ENCODE measurements at places on chromosomes 4 and X. TPM values are rescaled to one million over a fixed set of nuclear protein-coding genes. Genes with fewer than 3 reads are reported as not detected.

DNA sequence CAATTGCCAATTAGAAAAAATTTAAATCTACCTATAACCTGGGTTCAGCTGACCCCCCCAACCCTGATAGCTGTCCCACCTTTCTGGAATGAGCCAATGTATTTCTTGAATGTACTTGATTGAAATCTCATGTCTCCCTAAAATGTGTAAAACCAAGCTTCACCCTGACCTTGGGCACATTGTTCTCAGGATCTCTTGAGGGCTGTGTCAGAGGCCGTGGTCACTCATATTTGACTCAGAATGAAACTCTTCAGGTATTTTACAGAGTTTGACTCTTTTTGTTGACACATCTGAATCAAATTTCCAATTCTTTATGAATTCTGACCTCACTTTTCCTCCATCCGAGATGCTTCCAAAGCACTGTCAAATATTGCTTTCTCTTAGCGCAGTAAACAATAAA lies 115.3 kb upstream of the BEND4 start:
- no peak for DNase-seq

GRCh38 chrX:55342533-55343501 lies 78.1 kb upstream of the PAGE3 start:
- peak; percentile 82 for DNase-seq

GRCh38 chrX:39877905-39878304 lies 219.9 kb downstream of the BCOR start:
- no peak for DNase-seq

GRCh38 chrX:100081503-100081902 lies 328.6 kb downstream of the PCDH19 start:
- DNase-seq: no peak

GRCh38 chr4:169266661-169267060 lies 4.1 kb downstream of the SH3RF1 start:
- no peak for DNase-seq

- DNase-seq: peak; percentile 62
These were observed 208.7 kb upstream of the KLF3 start for GRCh38 chr4:38455092-38455862.

- DNase-seq: peak; percentile 59
These were observed 39.9 kb downstream of the TXLNG start for GRCh38 chrX:16826207-16826606.

DNA sequence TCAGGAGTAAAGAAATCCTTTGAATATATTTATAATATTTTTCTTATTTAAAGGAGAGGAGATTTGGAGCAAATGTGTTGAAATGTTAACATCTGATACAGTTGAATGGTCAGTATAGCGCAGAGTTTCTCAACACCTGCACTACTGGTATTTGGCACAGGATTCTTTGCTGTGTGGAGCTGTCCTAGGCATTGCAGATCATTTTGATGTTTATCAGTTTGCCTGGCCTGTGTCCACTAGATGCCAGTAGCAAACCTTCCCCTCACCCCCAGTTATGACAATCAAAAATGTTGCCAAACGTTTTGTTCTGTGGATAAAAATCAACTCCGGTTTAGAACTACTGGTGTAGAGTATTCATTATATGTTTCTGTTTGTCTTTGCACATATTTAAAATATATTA lies 765.3 kb upstream of the SLIT2 start:
- no peak for DNase-seq

GRCh38 chr4:22434895-22435294 lies 81.0 kb downstream of the ADGRA3 start:
- peak; percentile 68 for DNase-seq

- DNase-seq: no peak
These were observed 258.3 kb upstream of the GABRA2 start for GRCh38 chr4:46648088-46648744.

DNA sequence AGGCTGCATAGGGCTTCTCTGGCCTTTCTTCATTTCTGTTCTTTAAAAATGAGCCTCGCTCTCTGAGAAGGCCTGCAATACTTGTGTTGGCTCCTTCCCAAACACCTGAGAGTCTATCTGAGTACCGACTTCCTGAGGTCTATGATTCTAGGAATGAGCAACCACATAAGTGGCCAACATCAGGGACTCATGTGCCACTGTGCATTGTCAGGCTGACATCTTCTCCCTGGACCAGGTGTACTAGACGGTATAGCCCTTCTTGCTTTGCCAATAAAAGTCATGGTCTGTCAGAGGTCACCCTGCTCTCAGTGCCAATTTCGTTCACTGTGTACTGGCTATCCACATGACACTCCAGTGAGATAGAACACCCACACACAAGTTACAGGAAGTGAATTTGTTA lies 67.4 kb upstream of the EPHA5 start:
- DNase-seq: no peak

DNA sequence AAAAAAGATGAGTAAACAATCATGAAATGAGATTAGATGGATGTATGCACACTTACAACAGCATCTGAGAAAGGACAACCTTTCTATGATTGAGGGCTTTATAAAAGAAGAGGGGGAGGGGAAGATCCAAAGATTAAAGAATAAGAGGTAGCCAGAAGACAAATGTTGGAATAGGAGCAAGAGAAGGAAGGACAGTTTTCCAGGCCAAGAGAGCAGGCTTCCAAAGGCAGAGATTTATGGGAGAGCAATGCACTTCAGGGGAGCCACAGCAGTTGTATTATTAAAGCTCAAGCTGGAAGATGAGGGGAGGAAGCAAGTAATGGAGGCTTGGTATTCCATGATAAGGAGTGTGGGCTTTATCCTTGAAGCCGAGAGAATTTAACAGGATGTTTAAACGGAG lies 110.3 kb upstream of the PTPN13 start:
- DNase-seq: no peak

DNA sequence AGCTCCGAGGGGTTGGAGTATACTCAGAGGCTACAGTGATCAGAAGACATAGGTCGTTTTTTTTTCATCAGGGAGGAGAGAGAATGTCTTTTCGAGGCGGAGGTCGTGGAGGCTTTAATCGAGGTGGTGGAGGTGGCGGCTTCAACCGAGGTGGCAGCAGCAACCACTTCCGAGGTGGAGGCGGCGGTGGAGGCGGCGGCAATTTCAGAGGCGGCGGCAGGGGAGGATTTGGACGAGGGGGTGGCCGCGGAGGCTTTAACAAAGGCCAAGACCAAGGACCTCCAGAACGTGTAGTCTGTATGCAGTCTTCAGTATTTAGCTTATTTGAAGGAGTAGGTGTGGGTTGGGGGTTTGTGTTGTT lies 500 bp downstream of the GAR1 start:
- DNase-seq: peak; percentile 88

DNA sequence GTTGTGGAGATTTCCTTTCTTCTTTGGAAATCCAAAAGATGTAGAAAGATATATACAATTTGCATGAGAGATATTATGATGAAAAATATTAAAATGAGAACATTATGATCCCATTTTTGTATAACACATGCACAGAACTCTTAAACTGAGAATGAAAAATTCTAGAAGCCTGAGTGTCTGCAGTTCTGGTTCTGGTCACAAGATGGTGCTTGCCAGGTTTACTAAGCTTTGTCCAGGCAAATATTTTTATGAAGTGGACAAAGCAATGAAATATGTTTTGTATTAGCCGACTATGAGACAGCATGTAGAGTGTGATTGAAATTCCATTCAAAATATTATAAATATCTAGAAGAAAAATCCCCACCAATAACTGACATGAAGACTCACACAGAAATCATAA lies 2.2 kb downstream of the PWWP3B start:
- no peak for DNase-seq

DNA sequence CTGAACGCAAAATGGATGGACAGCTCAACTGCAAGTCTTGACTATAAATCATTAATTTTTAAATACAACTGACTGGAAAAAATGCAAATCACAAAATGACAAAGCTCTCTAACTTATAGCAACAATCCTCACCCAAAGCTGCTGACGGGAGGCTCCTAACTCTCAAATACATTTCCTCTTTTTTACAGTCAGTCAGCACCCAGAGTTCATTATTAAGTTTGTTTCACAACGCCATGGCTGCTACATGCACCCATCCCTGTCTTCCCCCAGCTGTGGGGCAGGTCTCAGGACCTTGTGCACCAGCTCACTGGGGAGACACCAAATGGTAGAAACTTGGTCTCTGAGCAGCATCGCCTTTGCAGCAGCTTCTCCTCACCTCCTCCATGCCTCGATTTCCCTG lies 97.6 kb downstream of the SLC34A2 start:
- no peak for DNase-seq

DNA sequence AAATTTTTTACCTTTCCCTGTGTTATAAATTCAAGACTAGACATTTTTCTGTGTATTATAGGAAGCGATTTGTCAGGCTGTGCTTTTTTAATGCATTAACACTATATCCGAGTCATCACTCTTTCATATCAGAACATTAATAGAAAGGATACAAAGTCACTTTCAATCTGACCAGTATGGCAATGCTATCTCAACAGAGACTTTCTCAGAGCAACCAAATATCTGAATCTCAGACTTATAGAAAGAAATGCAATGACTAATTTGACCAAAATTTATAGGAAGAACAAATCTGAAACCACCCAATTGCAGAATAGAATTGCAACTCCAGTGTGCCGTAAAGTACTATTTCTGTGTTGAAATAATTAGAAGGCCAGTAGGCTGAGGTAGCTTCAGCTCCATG lies 473 bp upstream of the TKTL2 start:
- no peak for DNase-seq

DNA sequence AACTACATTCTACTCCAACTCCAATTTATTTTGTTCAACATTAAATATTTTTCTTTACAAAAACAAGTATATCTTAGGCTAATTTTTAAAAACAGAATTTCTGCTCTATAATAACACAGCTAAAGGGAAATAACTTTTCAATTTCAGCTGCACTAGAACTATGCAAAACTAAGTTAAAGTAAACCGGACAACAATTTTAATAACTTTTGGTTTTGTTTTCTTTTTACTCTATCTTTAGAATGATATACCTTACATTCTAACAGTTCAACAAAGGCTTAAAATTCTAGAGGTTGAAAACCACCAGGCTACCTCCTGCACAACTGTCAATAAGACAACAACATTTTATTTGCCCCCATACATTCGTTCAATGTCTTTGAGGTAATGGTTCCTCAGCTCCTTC lies 18.7 kb upstream of the KCNE5 start:
- DNase-seq: no peak

- DNase-seq: peak; percentile 32
These were observed 87.9 kb upstream of the WDR1 start for GRCh38 chr4:10204401-10205058.

The SPANXN4 gene
- not detected for total RNA-seq

The IL3RA gene
- 3.4 TPM for total RNA-seq

The COQ2 gene
- 20.5 TPM for total RNA-seq

The SSX4 gene
- total RNA-seq: not detected

The WDR17 gene
- total RNA-seq: 2.1 TPM

The CT45A5 gene
- total RNA-seq: not detected
